Fibroblast of skin of right biceps (primary cell): ENCODE measurements at places on chromosomes 5 and 9.

DNA sequence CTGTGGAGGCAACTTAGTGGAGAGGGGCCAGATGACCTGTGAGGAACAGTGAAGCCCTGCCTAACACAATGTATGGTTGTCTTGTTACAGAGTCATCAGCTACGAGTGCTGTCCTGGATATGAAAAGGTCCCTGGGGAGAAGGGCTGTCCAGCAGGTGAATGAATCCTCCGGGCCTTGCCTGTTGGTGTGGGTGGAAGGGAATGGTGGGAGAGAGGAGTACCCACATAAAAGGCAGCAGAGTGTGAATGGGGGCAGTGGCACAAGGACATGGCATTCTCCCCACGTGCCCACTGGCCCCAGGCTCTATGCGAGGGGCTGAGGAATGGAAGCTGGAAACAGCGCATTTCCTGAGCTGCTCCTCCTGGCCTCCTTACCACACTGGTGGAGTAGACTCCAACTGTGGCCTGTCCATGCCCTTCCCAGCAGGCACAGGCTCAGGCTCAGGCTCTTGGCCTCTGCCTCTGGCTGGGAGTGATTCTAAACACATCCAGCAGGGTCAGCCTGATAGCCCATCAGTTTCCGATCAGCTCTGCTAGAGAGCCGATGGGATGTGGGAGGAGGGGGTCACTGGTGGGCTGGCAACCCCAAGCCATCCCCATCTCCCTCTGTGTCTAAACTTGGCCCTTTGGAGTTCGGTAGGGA lies 15.3 kb downstream of the TGFBI start:
- no peak for DNase-seq

DNA sequence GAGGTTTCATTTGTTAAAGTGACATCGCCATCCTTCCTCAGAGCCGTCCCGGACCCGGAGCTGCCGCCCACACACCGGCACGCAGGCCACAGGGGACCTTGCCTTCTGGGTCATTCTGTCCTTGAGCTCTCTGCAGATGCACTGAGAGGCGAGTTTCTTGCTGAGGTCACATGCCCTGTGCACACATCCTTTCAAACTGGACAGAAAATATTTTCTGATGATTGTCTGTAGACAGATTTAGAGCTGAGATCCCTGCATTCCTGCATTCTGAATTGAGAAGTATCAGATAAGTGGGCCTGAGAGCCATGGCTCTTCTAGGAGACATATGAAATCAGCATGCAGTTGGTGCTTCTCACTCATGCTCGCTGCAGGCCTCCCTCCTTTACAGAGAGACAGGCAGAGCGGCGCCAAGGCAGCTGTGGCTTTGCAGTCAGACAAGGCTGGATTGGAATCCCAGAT lies 25.4 kb downstream of the BOD1 start:
- DNase-seq = peak; percentile 24

GRCh38 chr5:132378580-132378979 lies 9.1 kb downstream of the SLC22A5 start:
- DNase-seq = peak; percentile 9

- DNase-seq = peak; percentile 92
These were observed 146.6 kb downstream of the SEC61B start for GRCh38 chr9:99368341-99369326.

GRCh38 chr5:82863266-82863665 lies 213.9 kb downstream of the TMEM167A start:
- DNase-seq = no peak

GRCh38 chr9:129109537-129109903 lies 1.1 kb downstream of the CRAT start:
- peak; percentile 19 for DNase-seq

GRCh38 chr9:91682806-91683205 lies 259.2 kb upstream of the NFIL3 start:
- peak; percentile 55 for DNase-seq

DNA sequence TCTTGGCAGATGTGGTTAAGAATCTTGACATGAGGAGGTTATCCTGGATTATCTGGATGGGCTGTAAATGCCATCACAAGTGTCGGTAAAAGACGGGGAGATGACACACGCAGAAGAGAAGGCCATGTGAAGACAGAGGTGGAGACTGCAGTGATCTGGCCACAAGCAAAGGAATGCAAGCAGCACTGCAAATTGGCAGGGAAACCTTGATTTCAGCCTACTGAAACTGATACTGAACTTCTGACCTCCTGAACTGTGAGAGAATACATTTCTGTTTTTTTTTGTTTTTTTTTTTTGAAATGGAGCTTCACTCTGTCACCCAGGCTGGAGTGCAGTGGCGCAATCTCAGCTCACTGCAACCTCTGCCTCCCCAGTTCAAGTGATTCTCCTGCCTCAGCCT lies 92.4 kb upstream of the NFIL3 start:
- no peak for DNase-seq

- DNase-seq = peak; percentile 82
These were observed 95.5 kb downstream of the PDE8B start for GRCh38 chr5:77305956-77306355.

- no peak for DNase-seq
These were observed 423.6 kb downstream of the IRX1 start for GRCh38 chr5:4019009-4019769.

- DNase-seq = peak; percentile 44
These were observed 59.2 kb upstream of the TRAF1 start for GRCh38 chr9:120985819-120986222.

DNA sequence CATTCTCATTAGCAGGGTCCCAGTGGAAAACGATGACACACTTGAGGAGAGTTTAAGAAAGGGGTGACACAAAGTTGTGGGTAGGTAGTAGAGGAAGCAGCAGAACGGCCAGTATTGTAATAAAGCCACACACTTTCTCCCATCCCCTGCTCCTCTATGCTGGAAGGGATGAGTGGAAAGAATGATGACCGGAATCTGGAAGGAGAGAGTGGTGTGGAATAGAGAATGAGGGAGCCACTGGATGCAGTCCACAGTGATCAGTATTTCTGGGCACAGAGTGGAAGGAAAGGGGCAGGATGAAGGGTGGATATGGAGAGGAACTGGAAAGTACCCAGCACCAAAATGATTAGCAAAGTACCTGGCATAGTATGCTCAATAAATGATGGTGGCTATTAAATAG lies 133.8 kb upstream of the DAB2 start:
- no peak for DNase-seq

DNA sequence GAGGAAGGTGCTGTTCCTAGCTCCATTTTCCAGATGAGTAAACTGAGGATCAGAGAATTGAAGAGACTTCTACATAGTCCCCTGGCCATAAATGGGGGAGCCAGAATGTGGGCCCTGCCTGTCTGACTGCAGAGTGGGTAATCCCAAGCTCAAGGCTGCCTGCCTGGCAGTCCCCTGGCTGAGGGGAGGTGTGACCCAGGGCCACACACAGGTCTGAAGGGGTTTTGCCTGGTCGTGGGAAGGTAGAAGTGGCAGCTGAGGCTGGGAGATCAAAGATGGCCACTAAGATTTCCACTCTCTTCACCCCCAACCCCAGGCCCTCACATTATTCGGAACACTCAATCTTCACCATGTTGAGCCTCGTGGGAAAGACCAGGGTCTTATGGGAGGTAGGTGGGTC lies 176.3 kb downstream of the MACROH2A1 start:
- DNase-seq = no peak

DNA sequence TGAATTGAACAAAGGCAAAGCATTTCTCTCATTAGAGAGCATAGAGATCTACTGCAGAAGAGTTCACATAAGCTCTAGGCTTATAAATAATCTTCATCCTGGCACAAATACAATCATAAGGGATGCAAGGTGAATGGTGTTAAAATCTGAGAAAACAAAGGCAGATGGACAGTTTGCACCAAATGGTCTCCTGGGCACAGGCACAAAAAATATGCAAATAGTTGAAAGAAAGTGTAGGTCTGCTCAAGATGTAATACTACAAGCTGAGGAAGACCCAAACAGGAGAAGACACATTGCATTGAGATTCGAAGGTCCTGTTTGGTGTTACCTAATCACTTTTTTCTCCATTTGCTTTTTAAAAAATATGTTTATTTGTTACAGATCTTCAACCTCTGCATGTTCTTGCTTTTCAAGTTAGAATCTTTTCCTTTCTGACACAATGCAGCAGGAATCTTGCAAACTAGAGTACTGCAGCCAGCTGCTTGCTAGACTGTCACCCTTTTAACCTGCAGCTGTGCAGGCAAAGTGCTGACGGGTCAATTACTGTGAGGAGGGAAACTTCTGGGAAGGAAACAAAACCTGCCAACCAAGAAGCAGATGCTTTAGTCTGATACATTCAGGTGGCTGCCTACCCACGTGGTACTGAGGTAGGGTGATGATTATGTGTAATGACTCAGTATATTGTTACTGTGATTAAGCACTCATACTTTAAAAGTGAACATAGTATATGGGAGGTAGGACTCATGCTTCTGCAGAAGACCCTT lies 1048.6 kb upstream of the SEMA6A start:
- DNase-seq = no peak

DNA sequence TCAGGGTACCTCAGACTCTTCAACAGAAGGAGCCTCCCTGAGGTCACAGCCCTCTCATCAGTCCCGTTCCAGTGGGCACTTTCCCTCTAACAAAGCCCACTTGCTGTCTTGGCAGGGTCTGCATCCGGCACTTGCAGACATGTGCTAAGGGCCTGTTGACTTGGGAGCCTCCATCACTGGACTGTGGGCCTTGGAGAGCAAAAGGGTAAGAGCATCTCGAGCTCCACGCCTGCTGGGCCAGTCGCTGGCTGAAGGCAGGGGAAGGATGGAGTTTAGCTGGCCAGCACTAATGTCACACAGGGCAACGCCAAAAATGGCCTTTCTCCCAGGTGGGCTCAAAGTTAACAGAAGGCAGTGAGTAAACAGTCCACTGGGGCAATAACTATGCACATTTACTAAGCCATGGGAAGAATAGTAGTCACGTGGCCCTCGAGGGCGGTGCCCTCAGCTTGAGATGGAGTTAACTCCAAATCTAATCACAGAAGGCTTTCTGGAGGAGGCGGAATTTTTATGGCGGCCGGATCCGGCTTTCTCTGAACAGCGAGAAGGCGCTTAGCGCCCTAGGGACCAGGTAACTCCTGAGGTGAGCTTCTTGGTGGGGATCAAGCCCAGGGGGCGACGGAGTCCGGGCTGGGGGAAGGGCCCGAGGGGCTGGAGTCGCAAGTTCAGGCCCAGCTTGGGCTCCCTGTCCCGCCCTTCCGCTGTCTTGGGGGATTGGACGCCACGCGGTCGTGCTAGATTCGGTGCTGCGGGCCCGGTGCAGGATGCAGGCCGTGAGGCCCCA lies 2.0 kb upstream of the NSD1 start:
- no peak for DNase-seq

GRCh38 chr9:83313781-83314180 lies 224.4 kb downstream of the FRMD3 start:
- no peak for DNase-seq

GRCh38 chr9:109114670-109115069 lies 5.1 kb downstream of the TMEM245 start:
- DNase-seq = peak; percentile 57

GRCh38 chr9:109289186-109289585 lies 31.7 kb downstream of the EPB41L4B start:
- no peak for DNase-seq

DNA sequence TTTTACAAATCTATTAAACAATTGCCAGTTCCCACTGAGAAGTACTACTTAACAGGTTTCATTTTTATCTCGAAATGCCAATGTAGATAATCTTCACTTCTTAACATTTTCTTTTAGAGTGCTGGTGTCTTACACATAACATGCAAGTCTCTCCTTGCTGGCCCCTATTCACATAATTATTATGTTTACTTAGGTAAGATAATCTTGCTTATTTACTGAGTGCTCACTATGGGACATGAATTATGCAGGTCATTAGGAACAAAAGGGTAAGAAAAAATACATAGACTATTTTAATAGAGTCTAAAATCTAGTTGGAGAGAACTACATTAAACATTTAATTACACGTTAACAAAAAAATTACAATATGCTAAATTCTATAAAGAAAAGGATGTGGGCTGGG lies 328.4 kb downstream of the PRR16 start:
- no peak for DNase-seq

DNA sequence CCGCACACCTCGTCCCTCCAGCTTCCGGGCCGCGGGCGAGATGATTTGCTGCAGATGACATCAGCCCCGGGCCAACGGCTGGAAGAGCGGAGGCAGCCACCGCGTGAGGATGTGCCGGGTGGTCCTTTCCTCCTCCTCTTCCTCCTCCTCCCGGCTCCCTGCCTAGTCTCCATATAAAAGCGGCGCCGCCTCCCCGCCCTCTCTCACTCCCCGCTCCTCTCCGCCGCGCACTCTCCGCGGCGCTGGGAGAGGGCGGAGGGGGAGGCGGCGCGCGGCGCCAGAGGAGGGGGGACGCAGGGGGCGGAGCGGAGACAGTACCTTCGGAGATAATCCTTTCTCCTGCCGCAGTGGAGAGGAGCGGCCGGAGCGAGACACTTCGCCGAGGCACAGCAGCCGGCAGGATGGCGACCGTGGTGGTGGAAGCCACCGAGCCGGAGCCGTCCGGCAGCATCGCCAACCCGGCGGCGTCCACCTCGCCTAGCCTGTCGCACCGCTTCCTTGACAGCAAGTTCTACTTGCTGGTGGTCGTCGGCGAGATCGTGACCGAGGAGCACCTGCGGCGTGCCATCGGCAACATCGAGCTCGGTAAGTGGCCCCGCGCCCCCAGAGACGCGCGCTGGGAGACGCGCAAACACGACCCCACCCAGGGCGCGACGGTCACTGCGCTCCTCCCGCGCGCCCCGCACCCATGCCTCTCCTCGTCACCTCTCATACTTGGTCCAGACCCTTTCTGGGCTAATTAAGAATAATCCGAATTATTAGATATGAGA lies at the start of gene MAP1B:
Gene MAP1B (plus strand): TSS at position 345 of the 770 bp plus-strand sequence. CDS start 57 bp downstream, at position 402.
- peak; percentile 89 for DNase-seq

GRCh38 chr5:176590035-176590717 lies 19.8 kb downstream of the GPRIN1 start:
- DNase-seq = no peak

- DNase-seq = no peak
These were observed 172.1 kb upstream of the DAP start for GRCh38 chr5:10933121-10933520.

GRCh38 chr9:129483415-129484351 lies 137.2 kb downstream of the C9orf50 start:
- peak; percentile 95 for DNase-seq

- DNase-seq = peak; percentile 48
These were observed 41.1 kb downstream of the G3BP1 start for GRCh38 chr5:151812757-151813309.

GRCh38 chr9:86177995-86178394 lies 78.6 kb upstream of the GOLM1 start:
- no peak for DNase-seq

DNA sequence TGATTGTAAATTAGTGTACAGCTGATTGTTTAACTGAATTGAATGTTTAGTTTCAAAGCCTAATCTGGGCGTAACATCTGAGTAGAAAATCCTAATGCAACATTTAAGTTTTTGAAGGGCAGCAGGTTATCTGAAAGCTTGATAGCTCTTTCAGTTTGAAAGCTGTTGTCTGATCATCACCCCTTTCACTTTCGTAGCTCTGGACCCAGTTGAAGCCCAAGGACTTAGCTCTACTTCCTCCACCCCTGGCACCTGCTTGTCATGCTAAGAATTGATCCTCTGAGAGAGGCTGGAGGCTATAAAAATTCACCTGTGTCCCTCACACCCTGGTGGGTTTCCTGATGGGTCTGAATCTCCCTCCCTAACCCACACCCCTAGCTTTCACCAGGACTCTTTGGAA lies 86.0 kb downstream of the ZFAND5 start:
- DNase-seq = no peak
